ENCODE measurements at places on chromosomes 5 and 9. TPM values are rescaled to one million over a fixed set of nuclear protein-coding genes. Genes with fewer than 3 reads are reported as not detected.

DNA sequence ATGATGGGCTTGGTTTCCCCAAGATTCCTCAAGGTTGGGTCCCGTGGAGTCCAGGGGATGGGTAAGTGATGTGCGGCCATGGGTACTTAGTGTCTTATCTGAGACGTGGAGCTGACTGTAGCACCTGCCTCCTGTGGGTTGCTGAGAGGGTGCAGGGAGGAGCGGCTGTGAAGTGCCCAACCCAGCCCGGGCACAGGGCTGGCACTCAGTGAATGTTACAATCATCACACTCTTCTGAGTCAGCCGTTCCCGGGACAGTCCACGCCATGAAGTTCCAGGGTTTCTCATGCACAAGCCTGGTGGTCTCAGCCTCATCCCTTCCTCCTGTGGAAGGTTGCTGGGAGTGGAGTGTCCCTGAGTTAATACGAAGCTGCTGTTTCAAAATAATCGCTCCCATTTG, 29.1 kb downstream of the NTNG2 start:
- DNase-seq, result no peak

DNA sequence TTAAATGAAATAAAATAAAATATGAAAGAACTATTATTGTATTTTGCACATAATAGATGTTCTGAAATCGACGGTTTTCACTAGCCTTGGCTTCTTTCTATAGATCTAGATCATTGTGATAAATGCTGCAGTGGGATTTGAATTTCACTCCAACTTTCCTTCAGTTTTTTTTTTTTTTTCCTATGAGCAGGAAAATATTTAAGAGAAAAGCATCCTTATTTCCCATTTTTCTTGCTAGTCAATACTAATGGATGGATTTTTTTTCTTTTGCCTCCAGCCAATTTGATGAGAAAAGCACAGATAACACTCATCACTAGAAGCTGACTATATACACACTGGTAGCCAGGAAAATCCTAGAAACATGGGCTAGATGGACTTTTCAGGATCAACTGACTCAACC, 249.0 kb downstream of the NFIB start:
- no peak for DNase-seq

GRCh38 chr5:43702293-43702692, 99.3 kb downstream of the NNT start:
- DNase-seq, result no peak

- no peak for DNase-seq
These were observed 274.3 kb downstream of the AOPEP start for GRCh38 chr9:95000821-95001220.

DNA sequence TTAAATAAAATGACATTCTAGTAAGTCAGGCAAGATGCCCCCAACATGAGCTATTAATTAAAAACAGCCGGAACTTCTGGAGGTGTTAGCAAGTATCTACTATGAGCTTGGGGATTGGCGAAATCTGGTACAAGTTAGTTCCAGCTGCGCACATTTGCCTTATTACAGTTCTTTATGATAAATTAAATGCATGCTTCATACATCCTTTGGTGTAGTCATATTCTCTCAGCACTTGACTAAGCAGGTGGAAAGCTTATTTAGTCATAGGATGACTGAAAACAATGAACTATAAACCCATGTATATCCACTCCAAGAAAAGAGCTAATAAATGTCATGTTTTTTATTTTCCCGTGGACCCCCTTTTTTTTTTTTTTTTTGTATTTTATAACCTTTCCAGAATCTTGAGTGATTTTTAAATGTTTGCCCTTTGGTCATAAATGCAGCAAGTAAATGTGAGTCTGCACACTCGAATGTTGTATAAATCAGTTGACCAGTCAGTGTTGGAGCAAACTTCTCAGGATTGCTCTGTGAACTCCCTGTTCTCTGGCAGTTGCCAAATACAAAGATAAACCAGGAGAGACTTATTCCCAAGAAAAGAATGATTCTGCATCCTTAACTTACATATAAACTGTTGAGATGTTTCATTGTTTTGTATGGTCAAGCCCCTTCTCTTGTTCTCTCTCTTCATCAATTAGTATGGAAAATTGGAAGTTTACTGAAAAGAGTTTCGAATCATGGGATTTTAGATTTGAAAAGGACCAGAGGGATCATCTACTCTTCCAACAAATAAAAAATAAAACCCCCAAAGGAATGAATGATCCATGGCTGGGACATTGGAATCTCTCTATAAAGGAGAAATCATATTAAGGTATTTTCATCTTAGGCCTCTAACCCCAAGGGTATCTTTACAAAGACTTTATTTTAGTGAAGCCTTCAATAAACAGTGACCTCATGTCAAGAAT, 38.3 kb downstream of the PIK3R1 start:
- DNase-seq, result no peak

DNA sequence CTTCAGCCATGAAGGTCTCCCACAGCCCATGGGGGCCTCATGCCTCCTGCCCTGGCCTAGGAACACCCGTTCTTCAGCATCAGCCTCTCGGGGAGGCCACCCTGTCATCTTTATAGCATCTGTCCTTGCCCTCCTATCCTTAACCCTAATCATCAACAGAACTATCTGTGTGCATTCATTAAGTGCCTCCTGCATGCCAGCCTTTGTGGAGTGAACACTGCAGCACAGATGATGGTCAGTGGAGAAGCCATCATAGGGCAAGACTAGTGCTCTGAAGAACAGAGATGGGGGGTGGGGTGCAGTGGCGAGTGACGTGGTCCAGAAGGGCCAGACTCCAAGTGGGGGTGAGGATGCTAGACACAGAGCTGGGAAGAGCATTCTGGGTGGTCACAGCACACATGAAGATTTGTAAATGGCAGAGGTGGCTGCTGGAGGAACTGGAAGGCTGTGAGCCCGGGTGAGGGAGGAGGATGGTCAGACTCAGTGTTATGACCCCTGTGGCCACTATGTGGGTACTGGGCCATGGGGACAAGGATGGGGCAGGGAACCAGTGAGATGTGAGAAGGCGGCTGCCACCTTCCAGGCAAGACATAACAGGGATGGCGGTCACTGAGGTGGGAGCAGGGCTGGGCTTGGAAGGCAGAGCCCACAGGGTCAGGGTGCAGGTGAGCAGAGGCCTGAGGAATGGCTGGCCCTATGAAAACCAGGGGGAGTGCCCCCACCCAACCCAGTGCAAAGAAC, 3.6 kb upstream of the CARD19 start:
- DNase-seq, result peak; percentile 40

- no peak for DNase-seq
These were observed 36.8 kb upstream of the NEK6 start for GRCh38 chr9:124220946-124221451.

GRCh38 chr5:97847920-97848631, 665.0 kb upstream of the RIOK2 start:
- DNase-seq, result no peak

DNA sequence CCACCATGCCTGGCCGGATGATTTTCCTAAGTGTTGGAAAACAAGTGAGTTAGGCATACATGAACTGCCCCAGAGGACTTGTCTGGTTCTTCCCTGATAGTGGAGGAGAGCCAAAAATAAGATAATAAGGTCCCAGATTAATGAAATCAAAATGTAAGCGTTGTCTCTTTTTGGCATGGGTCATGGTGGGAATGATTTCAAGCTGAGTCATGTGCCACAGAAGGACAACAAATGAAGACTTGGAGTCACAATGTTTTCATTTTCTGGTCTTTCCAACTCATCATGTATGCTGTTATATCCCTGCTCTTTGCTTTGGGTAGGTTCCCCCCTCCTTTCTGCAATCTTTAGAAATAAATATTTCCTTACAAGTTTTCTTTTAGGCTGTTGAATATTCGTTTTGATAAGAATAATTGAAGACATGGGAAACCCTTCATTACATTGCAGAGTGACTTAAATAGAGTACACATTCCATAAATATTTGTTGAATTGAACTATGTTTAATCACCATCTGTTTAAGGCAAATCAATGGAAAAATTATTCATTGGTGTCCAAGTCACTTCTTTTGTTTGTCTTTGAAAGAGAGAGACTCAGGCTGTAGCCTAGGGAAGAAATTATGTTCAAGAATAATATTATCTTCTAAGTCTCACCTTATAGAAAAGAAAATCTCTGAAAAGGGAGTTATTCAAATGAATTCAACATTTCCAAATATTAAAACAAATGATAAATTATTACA, 196.3 kb downstream of the CSNK1G3 start:
- no peak for DNase-seq

GRCh38 chr9:93464876-93465275, 11.5 kb upstream of the FAM120AOS start:
- no peak for DNase-seq

DNA sequence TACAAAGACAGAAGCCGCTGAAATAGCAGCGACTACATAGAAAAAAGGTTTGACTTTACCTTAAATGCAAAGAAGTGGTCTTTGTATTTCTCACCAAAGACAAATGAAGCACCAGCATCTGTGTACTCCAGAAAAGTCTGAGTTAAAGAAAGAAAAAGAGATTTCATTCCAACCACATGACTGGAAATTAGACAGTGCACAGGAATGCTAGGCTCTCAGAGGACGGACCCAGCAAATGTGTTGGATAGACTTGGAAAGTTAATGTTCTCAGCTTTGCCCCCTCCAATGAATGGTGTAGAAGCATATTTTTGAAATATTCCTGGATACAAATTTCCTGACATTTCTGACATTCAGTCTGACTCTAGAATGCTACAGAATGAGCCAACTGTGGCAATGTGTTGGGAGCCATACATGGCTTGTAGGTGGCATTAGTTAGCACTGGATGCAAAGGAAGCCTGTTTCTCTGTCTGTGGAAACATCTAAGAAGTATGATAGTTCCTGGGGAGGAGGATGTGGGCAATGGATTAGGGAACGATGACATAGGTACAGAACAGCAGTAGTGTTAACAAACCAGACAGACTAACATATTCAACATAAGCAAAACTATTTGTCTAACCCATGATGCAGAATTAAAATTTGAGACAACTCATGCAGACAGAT, 43.3 kb downstream of the SLC28A3 start:
- DNase-seq, result no peak

DNA sequence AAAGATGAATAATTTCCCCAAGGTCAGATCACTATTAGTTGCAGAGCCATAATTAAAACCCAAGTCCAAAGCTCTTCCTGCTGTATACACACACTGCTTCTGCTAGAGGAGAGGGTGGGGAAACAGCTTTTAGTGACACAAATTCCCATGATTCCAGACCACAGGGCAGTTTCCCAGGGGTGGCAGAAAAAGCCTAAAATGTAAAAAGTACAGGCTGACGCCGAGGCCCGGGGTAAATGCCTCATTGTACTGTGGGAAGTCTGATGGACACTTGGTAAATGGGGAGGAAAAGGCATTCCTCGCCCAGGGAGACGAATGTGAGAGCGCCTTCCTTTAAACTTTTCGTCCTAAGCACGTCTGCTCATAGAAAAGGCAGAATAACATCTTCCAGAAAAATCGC, 65.7 kb downstream of the DENND1A start:
- DNase-seq, result no peak

DNA sequence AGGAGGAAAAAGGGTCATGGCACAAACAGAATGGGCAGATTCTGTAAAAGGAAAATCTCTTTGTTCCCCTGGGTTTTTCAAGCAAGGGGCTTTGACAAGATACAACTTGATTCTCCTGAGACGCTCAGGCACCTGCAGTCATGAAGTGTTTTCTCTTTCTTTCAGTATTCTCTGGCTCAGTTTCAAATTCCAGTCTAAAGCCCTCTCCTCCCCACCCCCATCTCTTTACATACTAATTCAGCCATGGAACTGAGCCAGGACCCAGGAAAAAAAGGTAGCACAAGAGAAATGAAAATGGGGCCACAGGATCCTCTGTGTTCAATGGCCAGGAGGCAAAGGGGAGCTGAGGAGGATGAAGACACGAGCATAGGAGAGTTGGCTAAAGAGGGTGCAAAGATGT, 408.4 kb downstream of the SPOCK1 start:
- no peak for DNase-seq

- no peak for DNase-seq
These were observed 256.3 kb upstream of the TMEM161B start for GRCh38 chr5:88524941-88525340.

DNA sequence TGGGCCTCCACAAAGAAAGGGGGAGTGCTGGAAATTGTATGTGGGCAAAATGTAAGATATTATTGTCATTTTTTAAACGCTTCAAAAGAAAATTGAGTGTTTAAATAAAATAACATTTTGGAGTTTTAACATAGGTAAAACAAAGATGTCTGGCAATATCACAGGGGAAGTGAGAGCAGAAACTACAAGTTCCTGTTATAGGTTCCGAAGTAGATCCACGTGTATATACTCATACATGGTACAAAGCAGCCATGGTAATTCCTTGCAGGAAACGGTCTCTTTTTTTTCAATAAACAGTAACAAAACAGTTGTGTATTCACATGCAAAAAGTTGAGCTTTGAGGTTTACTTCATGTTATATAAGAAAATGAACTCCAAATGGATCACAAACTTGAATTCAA, 78.4 kb downstream of the MTRR start:
- DNase-seq, result no peak

DNA sequence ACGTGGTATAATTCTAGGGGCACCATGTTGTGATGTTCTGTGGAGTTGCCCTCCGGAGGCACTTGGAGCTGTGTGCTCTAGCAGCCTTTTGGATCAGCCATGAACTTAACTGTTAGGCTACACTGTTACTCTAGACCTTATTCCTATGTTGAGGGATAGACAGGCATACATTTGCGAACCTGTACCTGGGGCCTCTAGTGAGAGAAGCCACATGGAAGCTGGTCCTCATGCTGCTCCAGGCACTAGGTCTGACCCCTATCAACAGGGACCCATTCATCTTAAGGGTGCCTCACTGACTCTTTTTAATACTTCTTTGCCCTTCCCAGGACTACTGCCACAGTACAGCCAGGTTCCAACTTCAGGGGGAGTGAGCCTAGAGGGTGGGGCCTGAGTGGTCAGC, 594.8 kb downstream of the RAB3C start:
- DNase-seq, result no peak

- peak; percentile 68 for DNase-seq
These were observed 2.0 kb downstream of the RNF44 start for GRCh38 chr5:176535101-176535663.

GRCh38 chr5:133383580-133383939, 228.8 kb downstream of the FSTL4 start:
- no peak for DNase-seq

The OR2K2 gene
- not detected for total RNA-seq

The ZMAT2 gene
- 45.0 TPM for total RNA-seq

The PCDHA9 gene
- total RNA-seq, result not detected

The PCSK1 gene
- total RNA-seq, result not detected

The MXD3 gene
- total RNA-seq, result 117 TPM

The ADGRV1 gene
- not detected for total RNA-seq

The IFNA21 gene
- total RNA-seq, result not detected
